ENCODE measurements at places on chromosomes 7 and 10.

DNA sequence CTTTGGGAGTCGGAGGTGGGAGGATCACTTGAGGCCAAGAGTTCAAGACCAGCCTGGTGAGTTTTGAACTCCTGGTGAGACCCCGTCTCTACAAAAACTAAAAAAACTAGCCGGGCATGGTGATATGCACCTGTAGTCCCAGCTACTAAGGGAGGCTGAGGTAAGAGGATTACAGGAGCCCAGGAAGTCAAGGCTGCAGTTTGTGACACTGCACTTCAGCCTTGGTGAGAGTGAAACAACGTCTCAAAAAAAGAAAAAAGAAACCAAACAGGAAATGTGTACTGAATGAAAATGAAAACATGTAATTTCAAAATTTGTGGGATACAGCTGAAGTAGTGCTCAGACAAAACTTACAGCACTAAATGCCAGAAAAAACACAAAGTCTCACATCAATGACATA is 7.6 kb downstream of the ARHGAP12 start:
- no peak for DNase-seq

GRCh38 chr7:125444864-125445263 is 515.2 kb upstream of the POT1 start:
- no peak for DNase-seq

GRCh38 chr7:13104128-13104527 is 416.7 kb downstream of the ARL4A start:
- no peak for DNase-seq

- no peak for DNase-seq
These were observed 1.0 kb downstream of the ATE1 start for GRCh38 chr10:121926671-121927317.

GRCh38 chr10:43868952-43869351 is 220.3 kb upstream of the ZNF32 start:
- no peak for DNase-seq

DNA sequence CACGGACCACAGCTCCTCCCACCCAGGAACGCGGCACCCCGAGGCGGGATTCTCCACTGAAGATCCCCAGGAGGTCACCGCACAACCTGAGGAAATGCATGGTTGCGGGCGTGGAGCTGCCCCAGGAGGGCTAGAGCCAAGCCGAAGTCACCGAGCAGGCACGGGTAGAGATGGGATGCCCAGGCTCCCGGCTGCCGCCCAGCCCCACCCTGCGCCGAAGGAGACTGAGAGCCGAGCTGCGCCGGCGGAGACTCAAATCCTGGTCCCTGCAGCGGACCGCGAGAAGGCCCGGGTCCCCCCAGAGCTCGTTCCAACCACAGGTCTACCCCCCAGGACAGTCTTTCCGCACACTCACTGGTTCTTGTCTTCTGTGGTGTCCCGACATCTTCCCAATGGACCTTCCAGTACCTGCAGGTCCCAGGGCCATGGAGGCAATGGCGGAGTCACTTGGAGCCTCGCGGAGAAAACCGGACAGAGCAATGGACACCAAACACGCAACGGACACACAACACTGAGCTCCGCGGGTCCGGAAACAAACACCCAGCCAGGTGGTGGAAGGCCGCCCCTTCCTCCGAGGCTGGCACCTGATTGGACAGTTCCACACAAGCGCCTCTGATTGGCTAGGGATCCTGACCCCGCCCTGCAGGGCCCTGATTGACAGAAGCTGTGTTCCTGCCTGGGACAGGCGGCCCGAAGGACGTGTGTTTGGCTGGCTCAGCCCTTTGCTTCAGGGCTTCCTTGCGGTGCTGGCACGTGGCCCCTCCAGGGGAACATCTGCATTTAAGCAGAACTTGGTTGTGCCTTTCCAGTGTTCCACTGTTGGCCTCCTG is 331.9 kb upstream of the NUPR2 start:
- DNase-seq, result no peak

GRCh38 chr10:117175215-117175900 is 21.9 kb upstream of the KCNK18 start:
- DNase-seq, result peak; percentile 27

DNA sequence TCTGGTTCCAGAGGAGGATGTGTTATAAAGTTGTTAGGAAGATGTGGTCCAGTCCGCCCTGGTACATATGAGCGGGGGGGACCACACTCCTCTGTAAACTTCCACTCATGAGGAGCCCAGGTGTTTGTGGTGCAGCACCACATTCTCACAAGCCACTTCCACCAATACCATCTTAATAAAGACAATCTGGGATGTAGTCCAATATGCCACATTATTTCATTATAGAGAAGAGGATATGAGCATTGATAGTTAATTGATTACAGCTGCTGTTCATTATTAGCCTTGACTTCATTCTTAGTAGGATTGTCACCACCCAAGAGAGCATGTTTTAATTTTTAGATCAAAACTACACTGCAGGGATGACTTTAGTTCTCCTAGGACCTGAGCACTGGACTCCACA is 40.5 kb downstream of the ERCC6 start:
- no peak for DNase-seq

DNA sequence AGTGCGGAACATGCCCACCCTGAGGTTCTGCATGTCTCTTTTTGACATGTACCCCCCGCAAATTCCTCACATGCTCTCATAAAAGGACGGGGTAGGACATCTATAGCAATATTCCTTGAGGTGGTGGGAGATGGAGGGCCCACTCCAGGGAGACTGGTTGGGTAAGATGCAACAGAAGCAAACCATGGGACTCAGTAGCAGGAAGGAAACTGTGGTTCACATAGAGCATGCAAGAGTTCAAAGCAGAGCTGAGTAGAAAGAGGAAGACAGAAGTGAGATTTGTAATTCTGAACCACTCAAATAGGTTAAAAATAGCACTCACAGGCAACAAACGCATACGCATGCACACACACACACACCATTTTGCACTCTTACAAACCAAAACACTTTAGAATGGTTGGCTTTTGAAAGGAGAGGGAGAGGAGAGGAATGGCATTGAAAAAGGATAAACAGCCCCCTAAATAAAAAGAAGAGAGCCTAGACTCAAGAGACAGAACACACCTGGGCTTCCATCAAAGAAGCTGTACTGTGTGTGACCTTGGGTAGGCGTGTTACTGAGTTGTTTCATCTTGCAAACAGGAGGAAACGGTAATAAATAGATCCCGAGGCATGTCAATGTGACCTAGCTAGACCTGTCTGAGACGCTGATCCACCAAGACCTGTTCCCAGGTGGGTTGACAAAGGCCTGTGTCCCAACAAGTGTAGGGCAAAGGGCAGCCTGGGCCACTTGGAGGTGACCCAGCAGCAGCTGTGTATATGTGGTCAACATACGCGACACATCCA is 77.6 kb upstream of the LRRC4 start:
- peak; percentile 46 for DNase-seq

DNA sequence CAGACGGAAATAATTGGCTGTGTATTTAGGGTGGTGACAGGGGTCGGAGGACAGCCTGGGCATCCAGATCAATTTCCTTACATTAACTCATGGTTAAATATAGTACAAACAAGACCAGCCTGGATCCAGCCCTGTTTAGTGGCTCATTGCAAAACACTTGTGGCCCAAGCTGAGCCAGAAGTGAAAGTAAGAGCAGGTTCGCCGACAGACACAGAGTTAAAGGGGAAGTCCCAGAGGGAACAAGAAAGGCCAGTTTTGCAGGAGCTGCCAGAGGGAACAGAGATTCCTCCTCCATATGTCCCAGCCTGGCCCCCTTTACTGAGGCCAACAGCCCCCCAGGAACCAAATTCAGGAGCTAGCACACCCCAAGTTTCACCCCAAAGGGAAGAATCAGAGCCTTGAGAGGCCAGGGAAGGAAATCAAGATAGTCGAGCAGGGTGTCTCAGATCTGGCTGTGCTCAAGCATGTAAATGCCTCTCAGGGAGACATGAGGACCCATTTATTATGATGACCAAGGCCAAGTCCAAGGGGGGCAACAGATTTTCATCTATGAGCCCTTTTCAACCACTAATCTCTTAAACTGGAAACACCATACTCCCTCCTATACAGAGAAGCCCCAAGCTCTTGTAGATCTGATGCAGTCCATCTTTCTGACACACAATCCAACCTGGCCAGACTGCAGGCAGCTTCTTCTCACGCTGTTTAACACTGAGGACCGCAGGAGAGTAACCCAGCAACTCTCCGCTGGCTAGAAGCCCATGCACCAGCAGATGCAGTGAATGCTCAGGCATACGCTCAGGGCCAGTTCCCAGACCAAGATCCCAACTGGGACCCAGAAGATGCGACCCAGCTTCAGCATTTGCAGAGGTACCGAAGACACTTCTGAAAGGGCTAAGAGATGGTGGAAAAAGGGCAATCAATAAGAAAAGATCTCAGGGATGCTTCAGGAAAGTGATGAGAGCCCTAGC is 15.9 kb upstream of the ADCK2 start:
- no peak for DNase-seq

- DNase-seq, result no peak
These were observed 643.5 kb upstream of the POT1 start for GRCh38 chr7:125573126-125573525.

- DNase-seq, result no peak
These were observed 148.0 kb downstream of the NRCAM start for GRCh38 chr7:108308276-108308675.

- no peak for DNase-seq
These were observed 68.8 kb upstream of the ABLIM1 start for GRCh38 chr10:114726820-114727271.

DNA sequence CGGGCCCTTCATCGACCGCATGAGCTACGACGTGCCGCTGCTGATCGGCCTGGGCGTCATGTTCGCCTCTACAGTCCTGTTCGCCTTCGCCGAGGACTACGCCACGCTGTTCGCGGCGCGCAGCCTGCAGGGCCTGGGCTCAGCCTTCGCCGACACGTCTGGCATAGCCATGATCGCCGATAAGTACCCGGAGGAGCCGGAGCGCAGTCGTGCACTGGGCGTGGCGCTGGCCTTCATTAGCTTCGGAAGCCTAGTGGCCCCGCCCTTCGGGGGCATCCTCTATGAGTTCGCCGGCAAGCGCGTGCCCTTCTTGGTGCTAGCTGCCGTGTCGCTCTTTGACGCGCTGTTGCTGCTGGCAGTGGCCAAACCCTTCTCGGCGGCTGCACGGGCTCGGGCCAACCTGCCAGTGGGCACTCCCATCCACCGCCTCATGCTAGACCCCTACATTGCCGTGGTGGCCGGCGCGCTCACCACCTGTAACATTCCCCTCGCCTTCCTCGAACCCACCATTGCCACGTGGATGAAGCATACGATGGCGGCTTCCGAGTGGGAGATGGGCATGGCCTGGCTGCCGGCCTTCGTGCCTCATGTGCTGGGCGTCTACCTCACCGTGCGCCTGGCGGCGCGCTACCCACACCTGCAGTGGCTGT is 1.2 kb downstream of the SLC18A3 start:
- no peak for DNase-seq

DNA sequence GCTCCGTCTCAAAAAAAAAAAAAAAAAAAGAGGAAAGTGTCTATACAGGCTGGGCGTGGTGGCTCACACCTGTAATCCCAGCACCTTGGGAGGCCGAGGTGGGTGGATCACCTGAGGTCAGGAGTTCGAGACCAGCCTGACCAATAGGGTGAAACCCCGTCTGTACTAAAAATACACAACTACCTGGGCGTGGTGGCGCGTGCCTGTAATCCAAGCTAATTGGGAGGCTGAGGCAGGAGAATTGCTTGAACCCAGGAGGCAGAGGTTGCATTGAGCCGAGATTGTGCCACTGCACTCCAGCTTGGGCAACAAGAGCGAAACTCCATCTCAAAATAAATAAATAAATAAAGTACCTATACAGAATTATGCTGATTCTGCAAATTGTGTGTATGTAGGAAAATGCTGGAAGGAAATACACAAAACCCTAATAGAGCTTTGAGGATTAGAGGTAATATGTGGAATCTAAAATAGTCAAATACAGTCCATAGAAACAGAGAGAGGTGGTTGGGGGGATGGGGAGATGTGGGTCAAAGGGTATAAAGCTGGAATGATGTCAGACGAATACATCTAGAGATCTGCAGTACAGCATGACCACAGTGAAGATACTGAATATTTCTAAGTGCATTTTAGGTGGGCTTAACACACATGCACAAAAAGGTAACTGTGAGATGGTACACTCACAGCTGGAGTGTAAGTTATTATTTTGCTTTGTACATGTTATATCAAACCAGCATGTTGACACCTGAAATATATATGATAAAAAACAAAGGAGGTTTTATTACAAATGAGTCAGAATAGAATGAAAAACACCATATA is 174.5 kb upstream of the KLF14 start:
- no peak for DNase-seq
